ENCODE measurements at places on chromosomes 12 and 14.

DNA sequence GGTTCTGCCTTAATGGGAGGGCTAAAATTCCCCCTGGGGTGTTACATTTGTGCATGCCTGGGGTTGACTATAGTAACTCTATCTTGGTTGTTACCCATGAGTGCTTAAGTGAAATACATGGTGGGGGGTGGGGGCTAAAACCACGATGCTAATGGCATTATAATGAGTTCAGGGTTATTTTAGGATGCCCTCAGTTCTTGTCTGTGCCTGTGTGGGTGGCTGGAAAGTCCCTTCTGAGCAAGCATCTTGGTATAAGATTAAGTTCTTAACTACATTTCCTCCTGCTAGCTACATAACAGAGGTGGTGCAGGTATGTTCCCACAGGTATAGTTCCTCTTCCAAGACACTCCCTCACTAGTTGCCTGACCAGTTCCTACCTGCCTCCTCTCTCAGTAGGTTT lies 822.3 kb downstream of the LRFN5 start:
- DNase-seq = no peak

- DNase-seq = no peak
Measured at GRCh38 chr14:87334997-87335685, 657.8 kb downstream of the GALC start.

GRCh38 chr12:117124421-117125271 lies 25.4 kb upstream of the TESC start:
- DNase-seq = no peak

GRCh38 chr12:123049398-123050240 lies 69.1 kb downstream of the ARL6IP4 start:
- DNase-seq = no peak

GRCh38 chr12:106118-106591 lies 39.6 kb downstream of the IQSEC3 start:
- no peak for DNase-seq
